ENCODE measurements at places on chromosomes 3 and 15. TPM values are rescaled to one million over a fixed set of nuclear protein-coding genes. Genes with fewer than 3 reads are reported as not detected.

Gene ATP2B2
- not detected for total RNA-seq

- no peak for DNase-seq
These were observed 426.1 kb downstream of the IL5RA start for GRCh38 chr3:2684046-2684445.

Gene ITGB5
- total RNA-seq: 308 TPM

Gene CCDC14
- total RNA-seq: 46.0 TPM

DNA sequence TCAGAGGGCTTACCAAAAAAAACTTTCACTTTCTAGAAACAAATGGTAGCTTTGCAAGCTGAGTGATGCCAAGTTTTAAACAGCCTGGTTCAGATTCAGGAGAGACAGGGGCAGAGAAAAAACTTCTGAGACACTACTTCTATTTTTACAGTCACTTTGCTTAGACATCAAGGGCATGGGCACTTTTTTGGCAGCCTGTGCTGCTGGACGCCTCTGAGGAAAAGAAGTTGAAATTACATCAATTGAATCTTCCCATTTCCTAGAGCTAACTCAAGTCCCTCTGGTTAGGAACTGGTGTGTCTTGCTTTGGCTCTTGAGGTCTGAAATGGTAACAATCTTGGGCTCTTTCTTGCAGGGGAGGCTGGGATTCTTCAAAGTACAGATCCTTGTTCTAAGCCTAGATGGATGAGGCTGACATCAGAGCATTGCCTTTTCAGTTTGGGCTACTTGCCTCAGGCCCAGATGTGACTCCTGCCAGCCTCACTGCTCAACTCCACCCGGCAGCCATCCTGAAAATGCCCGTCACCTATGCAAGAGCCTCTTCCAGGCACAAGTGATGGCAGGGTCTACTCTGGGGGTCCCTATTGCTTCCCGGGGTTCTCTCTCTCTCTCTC is 357.5 kb downstream of the FOXP1 start:
- DNase-seq: peak; percentile 55

- no peak for DNase-seq
These were observed 30.0 kb downstream of the TLE3 start for GRCh38 chr15:70067681-70068080.

GRCh38 chr3:28947751-28948150 is 333.1 kb upstream of the RBMS3 start:
- DNase-seq: no peak

- no peak for DNase-seq
These were observed 55.1 kb downstream of the HEG1 start for GRCh38 chr3:125000661-125001060.

- no peak for DNase-seq
These were observed 20.4 kb downstream of the CFAP100 start for GRCh38 chr3:126414961-126415660.

GRCh38 chr15:55353025-55353424 is 34.0 kb downstream of the PIGB start:
- no peak for DNase-seq

Gene TBC1D21
- not detected for total RNA-seq

Gene MYRIP
- not detected for total RNA-seq

GRCh38 chr15:38065721-38066345 is 131.4 kb downstream of the TMCO5A start:
- DNase-seq: no peak

GRCh38 chr3:151895478-151896241 is 22.2 kb downstream of the SUCNR1 start:
- DNase-seq: no peak

Gene PLA2G4D
- total RNA-seq: not detected
